ENCODE measurements at places on chromosomes 6 and 20.

DNA sequence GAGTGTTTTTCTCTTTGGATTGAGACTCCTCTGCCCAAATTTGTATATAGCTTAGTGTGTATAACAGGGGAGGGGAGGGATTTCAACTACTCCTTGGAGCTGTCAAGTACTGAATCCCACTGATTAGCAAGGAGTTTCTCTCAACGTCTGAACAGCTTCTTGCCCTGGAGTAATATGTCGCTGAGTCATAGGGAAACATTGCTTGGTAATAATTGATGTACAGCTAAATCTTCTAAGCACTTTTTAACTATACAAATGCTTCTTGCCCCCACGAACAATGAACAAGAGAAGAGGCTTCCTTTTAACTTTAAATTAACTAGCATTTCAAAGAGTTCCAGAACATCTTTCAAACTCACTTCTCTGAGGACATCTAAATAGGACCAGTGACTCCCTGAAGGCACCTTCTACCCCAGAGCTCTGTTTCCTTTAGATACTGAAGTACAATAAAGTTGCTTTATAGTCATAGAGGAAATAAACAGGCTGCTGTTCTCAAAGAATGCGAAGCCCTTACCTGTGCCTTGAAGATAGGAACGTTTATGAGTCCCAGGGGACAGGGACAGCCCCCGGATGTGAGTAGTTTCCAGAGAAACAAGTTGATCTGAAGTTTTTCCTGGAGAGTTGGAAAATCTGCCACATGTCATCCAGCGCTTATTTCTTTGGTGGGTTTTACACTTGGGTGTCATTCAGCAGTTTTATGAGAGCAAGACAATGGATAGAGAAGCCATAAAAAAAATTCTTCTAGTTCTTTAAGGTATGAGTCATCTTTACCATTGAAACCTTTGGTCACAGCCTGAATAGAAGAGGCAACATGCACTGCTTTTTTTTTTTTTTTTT lies 462.5 kb upstream of the BTBD3 start:
- no peak for DNase-seq

DNA sequence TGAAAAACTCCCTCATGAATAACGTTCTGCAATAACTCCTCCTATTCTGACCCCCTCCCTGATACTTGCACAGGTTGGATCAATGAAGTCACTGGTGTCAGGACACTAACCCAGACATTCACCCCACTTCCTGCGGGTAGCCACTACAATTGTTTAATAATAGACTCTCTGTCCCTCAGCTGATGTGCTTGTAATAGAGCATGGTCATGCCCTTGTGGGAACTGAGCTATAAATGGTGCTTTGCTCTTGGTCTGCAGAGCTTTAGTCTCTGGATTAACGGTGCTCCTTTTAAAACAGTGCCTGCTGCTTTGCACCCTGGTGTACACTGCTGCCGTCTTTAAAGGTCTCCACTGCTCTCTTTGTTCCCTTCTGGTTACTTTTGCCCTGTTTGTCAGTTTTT lies 127.3 kb downstream of the BACH2 start:
- DNase-seq, result no peak

DNA sequence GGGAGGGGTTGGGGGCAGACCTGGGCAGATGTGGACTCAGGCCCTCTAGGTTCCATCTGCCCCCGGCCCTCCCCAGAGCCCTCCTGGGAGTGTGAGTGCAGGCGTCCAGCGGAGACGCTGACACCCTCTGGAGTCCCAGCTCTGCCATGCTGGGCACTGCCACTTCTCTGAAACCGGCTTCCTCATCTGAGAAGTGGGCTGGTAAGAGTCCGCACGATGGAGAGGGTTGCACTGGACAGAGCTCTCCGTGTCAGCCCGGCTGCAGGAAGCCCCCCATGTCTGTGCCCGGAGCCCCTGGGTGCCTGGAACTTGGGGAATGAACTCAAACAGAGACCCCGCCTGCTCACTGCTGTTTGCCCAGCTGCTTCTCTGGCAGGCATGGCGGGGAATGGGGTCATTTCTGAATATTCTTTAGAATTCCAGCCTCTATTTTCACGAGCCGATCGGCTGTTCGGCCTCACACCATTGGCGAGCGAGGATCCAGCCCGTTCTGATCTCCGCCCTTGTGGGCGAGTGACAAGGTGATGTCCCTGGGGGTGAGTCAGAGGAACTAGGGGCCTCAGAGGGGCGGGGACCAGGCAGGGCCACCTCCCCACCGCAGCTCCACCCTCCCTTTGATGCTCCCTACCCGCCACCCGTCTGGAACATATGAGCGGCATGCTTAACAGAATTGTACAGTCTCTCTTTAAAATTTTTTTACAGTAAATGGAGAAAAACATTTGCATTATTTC lies 47.8 kb upstream of the GATA5 start:
- no peak for DNase-seq

DNA sequence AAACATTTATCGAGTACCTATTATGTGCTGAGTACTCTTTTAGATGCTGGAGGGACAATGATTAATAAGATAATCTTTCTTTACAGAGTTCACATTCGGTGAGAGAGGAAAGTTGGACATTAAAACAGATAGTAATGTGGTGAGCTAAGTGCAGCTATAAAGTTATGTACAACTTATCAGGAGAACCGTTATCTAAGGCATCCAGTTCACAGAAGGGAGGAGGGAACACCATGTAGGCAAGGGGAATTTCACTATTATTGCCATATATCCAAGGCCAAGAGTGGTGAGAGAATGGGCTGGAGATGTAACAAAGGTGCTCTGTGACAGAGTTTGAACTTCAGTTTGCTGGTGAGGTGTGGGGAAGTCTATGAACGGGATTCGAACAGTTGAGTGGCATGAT lies 105.8 kb downstream of the CARMIL1 start:
- DNase-seq, result no peak

DNA sequence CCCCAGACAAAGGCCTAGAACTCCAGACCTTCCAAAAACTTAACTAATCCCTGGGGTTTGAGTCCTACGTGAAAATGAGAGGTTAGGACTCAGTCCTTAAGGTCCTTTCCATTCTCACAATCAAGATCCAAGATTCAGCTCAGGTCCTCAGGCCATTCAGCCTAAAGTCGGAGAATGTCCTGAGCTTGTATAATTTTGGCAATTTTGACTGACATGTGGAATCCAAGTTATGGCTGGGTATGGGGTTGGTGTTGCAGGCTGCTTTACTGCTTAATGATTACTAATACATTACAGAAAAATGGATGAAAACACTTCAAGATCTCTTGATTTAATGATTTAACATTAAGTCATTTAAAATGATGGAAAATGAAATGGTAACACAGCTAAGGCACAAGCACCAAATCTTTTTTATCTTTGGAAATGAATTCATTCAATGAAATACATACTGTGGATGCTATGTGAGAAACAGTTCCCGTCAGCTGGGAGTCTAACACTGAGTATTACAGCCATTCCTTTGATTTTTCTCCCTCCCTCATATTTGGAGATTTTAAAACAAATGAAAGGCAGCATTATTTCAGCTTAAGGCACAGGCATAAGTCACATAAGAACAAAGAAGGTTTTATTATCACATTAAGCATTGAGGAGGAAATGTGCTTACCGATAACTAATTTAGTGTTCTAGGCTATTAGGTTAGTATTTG lies 1.3 kb downstream of the ARHGAP18 start:
- no peak for DNase-seq

DNA sequence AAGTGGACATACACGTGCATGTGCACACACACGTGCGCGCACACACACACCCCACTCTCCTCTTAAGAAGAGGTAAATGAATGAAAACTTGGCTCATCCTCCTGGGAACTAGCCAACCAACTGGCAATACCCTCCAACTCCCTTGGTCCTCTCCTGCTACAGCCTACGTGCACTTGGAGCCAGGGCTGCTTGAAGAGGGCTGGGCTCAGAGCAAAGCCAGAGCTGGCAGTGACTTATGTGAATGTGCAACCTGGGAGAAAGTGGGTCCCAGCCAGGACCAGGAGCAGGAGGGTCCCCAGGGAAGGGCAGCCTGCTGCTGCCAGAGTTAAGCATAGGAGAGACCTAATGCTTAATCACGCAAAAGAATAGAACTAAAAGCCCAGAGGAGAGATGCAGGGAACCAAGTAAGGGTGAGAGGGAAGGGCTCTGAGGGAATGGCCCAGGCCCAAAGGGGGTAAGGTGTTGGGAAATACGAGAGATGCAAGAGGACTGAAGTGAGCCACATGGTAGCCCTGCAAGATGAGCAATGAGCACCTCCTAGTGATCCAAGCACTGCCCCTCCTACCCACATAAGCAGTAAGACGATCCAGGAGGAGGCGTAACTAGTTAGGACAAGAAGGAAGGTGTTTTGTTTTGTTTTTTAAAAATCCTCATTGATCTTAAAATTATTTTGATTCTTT lies 24.7 kb downstream of the TRAF3IP2 start:
- DNase-seq, result no peak

GRCh38 chr6:162638931-162639574 lies 88.5 kb downstream of the PRKN start:
- DNase-seq, result no peak

DNA sequence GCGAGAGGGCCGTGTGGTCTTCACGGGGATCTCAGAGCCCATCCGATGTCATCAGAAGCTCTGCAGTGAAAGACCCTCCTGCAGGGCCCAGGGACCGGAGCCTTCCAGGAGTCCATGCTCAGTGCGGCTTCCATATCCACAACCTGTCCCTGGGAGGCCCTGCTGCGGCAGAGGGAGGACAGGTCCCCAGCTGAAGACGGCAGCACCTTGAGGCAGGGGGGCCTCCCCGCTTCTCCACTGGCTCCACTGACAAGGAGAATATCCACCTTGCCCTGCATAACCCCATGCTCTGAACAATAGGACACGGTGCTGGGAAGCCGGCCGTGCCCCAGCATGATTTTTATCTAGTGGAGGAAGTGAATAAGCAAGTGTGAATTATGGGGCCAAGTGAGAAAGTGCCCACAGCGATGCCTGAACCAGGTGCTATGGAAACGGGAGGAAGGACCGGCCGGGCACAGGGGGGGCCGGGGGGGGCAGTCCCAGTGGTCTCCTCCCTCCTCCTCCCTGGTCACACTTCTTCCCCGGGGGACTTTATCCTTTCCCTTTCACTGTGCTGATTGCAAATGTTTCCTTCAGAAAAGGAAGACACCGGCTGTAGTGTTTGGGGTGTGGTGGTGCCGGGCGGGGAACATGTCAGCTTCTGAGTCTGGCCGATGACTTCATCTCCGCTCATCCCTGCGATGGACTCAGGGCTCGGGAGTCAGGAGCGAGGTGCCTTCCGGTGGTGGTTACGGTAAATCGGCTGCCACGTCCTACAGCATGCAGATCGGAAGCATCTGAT lies 225.1 kb downstream of the ERMARD start:
- no peak for DNase-seq

GRCh38 chr6:44002593-44003344 lies 124.5 kb downstream of the MRPL14 start:
- DNase-seq, result peak; percentile 88

DNA sequence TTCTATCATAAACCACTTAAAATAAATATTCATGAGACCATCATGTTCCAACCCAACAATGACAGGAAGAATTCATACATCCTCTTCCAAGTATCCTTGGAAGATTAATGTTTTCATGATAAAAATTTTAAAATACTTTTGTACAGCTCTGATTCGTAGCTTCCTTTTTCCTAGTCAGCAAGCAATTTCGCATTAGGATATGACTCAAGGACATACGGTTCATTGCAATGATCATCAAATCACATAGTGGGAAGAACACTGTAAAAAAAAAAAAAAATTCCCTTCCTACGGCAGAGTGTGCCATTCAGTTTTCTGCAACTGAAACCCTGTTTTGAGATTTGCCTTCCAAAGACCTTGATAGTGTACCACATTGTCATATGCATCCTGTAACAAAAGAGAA lies 35.3 kb upstream of the GFOD1 start:
- DNase-seq, result no peak

GRCh38 chr20:41903586-41903985 lies 285.4 kb upstream of the CHD6 start:
- no peak for DNase-seq

DNA sequence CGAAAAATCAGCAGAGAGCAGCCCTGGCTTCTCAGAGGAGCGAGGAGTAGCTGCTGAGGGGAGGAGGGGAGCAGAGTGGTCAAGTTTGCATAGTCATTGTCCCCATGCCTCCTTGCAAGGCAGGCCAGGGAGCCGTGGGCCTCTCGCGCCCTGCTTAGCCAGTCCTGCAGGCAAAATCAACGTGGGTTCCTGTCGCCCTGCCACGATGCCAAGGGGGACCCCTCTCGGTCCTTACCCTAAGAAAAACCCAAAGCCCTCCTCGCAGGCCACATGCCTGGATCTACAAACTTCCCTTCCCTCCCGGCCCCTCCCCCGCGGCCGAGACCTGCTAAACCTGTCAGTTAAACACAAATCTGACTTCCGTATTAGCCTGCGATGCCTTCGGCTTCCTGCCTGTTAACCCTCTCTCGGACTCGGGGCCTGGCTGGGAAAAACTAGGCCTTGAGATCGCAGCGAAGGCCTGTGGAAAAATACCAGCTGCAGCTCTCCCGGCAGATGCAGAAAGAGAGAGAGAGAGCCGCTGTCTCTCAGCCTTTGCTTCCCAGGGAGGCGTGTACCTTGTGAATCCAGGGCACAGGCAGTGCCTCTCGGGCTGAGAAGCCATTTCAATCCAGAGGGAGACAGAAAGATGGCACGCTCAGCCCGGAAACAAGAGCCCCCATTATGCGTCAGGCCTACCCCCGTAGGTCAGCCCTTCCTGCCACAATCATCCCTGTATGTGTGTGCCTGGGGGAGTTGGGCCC lies 968 bp upstream of the ZMYND8 start:
- peak; percentile 88 for DNase-seq

- DNase-seq, result no peak
Measured at GRCh38 chr6:141029908-141030307, 1102.8 kb upstream of the GJE1 start.

GRCh38 chr20:2690718-2691117 lies 1.9 kb upstream of the EBF4 start:
- DNase-seq, result no peak

DNA sequence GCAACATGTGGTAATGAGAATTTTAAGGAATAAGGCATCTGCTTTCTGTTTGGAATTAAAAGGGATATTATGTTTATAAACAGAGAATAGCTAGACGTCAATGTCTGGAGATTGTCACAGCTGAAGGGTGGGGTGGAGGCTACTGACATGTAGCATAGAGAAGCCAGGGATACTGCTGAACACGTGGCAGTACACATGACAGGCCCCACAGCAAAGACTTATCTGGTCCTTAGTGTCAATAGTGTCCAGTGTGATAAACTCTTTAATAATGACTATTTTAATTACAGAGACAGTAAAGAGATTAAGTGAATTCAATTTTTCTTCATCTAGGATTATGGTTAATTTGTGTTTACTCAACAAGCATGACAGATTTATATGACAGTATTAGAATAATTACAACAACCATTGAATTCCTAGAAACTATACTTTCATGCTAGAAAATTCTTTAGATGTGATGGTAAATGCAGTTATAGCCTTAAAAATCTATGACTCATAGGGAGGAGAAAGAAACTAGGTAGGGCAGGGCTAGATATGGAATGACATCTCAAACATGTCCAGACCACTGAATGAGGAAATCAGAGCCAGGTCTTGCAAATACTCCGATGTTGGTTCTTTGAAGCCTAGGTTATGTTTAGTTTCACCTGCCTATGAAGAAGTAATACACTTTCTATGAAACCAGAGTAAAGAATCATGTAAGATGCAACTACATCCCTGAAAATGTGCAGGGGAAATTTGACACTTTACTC lies 399.5 kb downstream of the PHF3 start:
- DNase-seq, result no peak

GRCh38 chr6:144395014-144395413 lies 109.9 kb downstream of the UTRN start:
- DNase-seq, result no peak

GRCh38 chr20:57464642-57465211 lies 60.2 kb downstream of the CTCFL start:
- no peak for DNase-seq

GRCh38 chr6:125082908-125083683 lies 70.5 kb upstream of the TPD52L1 start:
- DNase-seq, result no peak

Data from retina (tissue), 1 donor.